Calu3 (cell line): ENCODE measurements at places on chromosomes 13 and 19. TPM values are rescaled to one million over a fixed set of nuclear protein-coding genes. Genes with fewer than 3 reads are reported as not detected.

Gene ZNF491
- 0.24 and 0.92 TPM in 2 replicates for total RNA-seq

DNA sequence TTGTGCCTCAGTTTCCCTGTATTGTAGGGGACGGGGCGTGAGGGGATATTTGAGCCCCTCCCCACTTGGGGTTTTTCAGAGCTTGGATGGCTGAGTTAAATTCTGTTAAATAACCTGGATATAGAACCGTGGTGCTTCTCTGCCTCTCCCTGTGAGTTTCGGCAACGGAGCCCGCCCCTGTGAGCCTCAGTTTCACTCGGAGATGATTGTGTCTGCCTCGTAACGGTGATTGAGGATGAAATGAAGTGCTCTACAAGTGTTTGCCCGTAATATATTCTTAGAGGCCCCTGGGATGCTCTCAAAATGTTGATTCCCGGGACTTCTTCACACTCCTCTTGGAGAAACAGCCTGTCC lies 509 bp downstream of the KXD1 start:
- peak overlapping the region; percentile 81 for H3K4me3 ChIP-seq
- no peak for DNase-seq
- peaks cover 8% of the 10 kb centered on the region for H3K4me1 ChIP-seq
- H3K36me3 ChIP-seq: peaks cover 24% of the 10 kb centered on the region
- peak overlapping the region; percentile 87 for H3K27ac ChIP-seq

DNA sequence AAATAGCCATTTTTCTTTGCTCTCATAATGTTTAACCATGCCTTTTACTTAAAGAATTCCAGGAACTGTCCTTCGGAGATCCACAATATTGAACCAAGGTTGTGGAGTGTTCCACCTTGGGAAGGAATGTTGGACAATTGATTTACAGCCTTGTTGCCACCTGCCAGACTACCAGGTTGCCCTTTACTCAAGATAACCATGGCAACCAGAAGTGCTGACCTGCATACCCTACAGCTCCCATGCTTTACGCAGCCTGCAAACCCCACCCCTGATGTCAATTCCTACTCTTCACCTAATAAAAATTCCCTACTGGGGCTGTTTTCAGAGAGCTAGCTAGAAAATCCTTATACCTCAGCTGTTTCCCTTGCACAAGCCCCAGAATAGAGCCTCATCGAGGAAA lies 151.0 kb upstream of the RXFP2 start:
- H3K36me3 ChIP-seq: no peaks in the 10 kb centered on the region
- H3K27ac ChIP-seq: peak overlapping the region; percentile 61
- no peaks in the 10 kb centered on the region for H3K27me3 ChIP-seq
- H3K4me1 ChIP-seq: peaks cover 18% of the 10 kb centered on the region
- DNase-seq: peak; percentile 35

- no peaks in the 10 kb centered on the region for H3K36me3 ChIP-seq
- DNase-seq: no peak
- H3K4me1 ChIP-seq: no peaks in the 10 kb centered on the region
- no peak overlapping the region for H3K27ac ChIP-seq
- H3K27me3 ChIP-seq: no peaks in the 10 kb centered on the region
Measured at GRCh38 chr13:91594061-91594460, 195.6 kb downstream of the GPC5 start.

Gene IGFL3
- total RNA-seq: not detected in 2 replicates

- no peaks in the 10 kb centered on the region for H3K36me3 ChIP-seq
- DNase-seq: peak; percentile 54
- H3K4me1 ChIP-seq: no peaks in the 10 kb centered on the region
- H3K27ac ChIP-seq: no peak overlapping the region
- no peaks in the 10 kb centered on the region for H3K27me3 ChIP-seq
Measured at GRCh38 chr19:4077800-4078684, 11.3 kb upstream of the ZBTB7A start.

DNA sequence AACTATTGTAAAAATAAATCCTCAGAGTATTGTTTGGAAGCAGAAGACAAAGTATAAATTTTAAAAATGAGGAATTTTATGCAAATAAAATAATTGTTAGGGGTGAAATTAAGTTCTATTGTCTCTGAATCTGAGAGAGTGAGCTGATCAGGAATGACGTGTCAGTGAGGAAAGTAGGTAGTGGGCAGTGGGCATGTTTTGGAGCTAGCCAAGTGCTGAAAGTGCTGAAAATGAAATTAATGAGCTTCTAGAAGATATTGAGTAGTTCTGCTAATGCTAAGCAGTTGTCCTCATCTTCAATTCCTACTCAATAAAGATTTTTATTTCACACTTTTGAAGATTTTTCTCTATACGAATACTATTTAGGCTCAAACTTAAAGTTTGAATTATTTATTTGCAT lies 1167.8 kb upstream of the PCDH20 start:
- DNase-seq: no peak
- no peaks in the 10 kb centered on the region for H3K4me1 ChIP-seq
- no peak overlapping the region for H3K4me3 ChIP-seq
- H3K27me3 ChIP-seq: no peaks in the 10 kb centered on the region

DNA sequence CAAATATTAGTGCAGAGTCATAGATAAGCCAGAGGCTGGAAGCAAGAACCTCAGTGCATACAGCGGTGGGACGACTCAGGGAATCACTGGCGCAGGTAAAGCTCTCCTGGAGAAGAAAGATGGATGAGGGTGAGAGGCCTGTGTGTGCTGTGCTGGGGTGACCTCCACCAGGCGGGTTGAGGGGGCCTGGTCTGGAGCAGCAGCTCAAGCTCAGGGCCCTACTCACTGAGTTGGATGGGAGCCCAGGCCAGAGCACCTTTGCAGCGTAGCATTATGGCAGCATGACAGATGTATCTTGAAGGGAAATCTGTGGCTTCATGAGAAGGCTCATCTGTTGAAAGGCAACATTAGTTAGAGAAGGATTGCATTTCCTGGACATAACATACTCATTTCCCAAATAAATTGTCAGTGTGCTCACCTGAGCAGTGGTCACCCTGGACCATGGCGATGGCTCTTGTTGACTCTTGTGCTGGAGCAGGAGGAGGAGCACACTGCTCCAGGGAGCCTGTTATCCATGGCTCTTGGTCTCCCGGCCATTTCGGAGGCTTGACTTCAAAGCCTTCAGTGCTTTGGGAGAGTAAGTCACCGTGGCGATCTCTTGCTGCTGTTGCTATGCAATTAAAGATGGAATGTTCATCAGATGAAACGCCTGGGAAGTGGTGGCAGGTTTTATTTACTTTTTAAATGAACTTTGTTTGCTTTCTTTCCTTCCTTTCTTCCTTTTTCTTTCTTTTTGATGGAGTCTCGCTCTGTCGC lies 25.0 kb downstream of the HNRNPM start:
- no peak overlapping the region for H3K27ac ChIP-seq
- no peaks in the 10 kb centered on the region for H3K27me3 ChIP-seq
- H3K4me3 ChIP-seq: no peak overlapping the region

Gene KCNN4
- 147 and 152 TPM in 2 replicates for total RNA-seq

DNA sequence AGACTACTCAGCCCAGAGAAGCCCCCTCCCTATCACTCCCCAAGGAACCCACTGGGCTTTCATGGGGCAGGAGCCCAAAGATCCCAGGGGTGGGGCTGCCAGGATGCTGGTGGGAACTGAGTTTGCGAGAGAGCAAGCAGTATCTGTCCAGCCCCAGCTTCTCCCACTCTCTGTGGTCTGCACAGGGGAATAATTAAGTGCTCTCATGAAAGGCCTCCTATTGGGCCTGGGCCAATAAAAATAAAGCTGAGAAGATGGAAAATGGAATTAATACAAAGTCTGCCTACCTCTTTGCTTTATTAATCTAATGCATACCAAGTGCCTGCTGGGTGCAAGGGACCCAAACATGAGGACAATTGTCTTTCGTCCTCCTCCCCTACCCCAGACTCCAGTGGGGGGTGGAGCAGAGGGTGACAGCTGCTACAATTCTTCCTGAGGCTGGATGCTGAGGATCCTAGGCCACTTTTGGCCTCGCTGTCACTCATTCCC lies 5.4 kb downstream of the DDX39A start:
- no peak for DNase-seq
- peaks cover 80% of the 10 kb centered on the region for H3K36me3 ChIP-seq
- H3K27me3 ChIP-seq: no peaks in the 10 kb centered on the region
- no peak overlapping the region for H3K27ac ChIP-seq

GRCh38 chr13:30623392-30623791 lies 5.7 kb downstream of the USPL1 start:
- DNase-seq: no peak
- peaks cover 9% of the 10 kb centered on the region for H3K4me1 ChIP-seq
- no peak overlapping the region for H3K27ac ChIP-seq
- H3K36me3 ChIP-seq: peaks cover 12% of the 10 kb centered on the region
- no peak overlapping the region for H3K4me3 ChIP-seq

DNA sequence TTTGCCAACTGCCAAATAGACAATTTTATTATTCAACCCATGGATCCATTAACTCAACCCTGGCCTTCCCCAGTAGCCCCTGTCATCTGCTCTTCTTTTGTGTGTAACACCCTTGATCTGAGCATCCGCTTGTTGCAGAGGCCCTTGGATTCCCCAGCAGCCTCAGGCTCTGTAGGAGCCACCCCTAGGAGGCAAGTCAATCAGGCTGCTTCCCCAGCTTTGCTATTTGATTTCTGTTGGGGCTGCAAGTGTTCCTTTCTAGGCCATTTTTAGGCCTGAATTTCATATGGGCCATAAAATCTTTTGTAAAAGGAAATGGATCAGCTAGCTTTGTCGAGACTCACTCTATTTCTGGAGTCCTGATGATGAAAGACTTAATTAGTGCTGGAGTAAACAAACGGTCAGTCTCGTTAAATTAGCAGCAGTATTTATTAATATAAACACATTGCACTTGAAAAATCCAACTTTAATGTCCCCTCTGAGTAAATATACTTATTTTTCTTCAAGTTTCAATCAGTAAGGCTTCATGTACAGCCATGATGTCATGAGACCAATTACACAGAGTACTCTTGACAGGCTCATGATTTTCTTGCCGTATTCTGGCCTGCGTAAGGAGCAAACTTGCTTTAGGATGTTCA lies 105.3 kb downstream of the RGCC start:
- no peak overlapping the region for H3K4me3 ChIP-seq
- peaks cover 3% of the 10 kb centered on the region for H3K36me3 ChIP-seq
- H3K27me3 ChIP-seq: no peaks in the 10 kb centered on the region
- DNase-seq: no peak
- peaks cover 16% of the 10 kb centered on the region for H3K4me1 ChIP-seq

DNA sequence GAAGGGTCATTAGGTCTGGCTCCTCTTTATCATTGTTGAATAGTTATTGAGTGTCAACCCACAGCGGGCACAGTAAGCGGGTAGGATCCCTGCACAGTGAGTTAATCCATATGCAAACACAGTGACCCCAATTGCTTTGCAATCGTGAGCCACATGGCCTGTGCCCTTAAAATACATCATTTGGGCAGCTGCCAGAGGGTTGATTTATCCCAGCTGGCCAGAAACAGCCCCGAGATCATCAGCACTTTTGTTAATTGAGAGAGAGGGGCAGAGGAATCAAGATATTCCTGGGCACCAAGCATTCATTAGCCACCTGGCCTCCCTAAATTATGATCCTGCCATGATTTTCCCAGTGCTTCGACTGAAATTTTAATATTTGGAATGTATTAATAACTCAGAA lies 9.8 kb upstream of the CNMD start:
- no peak overlapping the region for H3K4me3 ChIP-seq
- H3K27me3 ChIP-seq: peaks cover 75% of the 10 kb centered on the region
- H3K36me3 ChIP-seq: no peaks in the 10 kb centered on the region

GRCh38 chr13:28967029-28967915 lies 147.1 kb downstream of the MTUS2 start:
- H3K4me3 ChIP-seq: no peak overlapping the region
- no peak for DNase-seq
- no peaks in the 10 kb centered on the region for H3K27me3 ChIP-seq
- H3K4me1 ChIP-seq: no peaks in the 10 kb centered on the region

- H3K27me3 ChIP-seq: no peaks in the 10 kb centered on the region
- no peaks in the 10 kb centered on the region for H3K4me1 ChIP-seq
- H3K36me3 ChIP-seq: no peaks in the 10 kb centered on the region
- H3K4me3 ChIP-seq: no peak overlapping the region
Measured at GRCh38 chr13:59274958-59275727, 888.6 kb downstream of the DIAPH3 start.

Gene ZNF841
- 37.6 and 39.8 TPM in 2 replicates for total RNA-seq

Gene KIRREL2
- 0.17 and 0.26 TPM in 2 replicates for total RNA-seq

Gene GPR183
- total RNA-seq: not detected in 2 replicates

- peaks cover 8% of the 10 kb centered on the region for H3K4me1 ChIP-seq
- no peak for DNase-seq
- no peak overlapping the region for H3K27ac ChIP-seq
- H3K36me3 ChIP-seq: peaks cover 12% of the 10 kb centered on the region
- H3K27me3 ChIP-seq: no peaks in the 10 kb centered on the region
Measured at GRCh38 chr19:3512562-3513228, 6.6 kb downstream of the FZR1 start.

DNA sequence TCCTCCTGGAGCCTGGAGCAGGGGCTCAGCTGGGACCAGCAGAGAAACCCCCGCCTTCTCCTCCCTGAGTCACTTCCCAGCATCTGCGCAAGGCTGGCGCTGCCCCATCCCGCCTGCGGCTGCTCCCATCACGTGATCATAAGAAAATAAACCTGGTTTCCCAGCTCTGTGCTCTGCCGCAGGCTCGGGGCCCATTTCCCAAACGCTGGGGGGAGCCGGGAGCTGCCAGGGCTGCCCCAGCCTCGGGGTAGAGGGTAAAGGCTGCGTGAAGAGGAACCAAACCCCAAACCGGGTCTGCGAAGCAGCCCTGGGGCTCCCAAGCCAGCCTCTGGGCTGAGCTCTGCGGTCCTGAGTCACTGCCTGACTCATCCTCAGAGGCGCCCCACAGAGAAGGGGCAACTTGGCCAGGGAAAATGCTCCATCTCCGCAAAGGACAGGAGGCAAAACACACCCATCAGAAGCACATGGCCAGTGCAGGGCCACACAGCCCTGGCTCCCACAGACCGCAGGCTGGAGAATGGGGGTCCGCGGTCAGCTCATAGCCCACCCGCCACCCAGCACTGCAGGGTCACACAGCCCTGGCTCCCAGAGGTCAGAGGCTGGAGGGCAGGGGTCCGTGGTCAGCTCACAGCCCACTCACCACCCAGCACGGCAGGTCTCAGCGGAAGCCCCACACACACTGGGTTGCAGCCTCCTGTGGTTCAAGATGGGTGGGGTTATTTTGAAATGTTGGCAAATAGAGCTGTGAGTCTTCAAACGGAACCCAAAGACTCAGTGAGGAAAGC lies 67.1 kb downstream of the RASA3 start:
- H3K4me3 ChIP-seq: peak overlapping the region; percentile 51
- no peaks in the 10 kb centered on the region for H3K27me3 ChIP-seq
- peak; percentile 48 for DNase-seq

GRCh38 chr19:18470787-18471186 lies 32.9 kb upstream of the ISYNA1 start:
- no peak for DNase-seq
- H3K27ac ChIP-seq: no peak overlapping the region
- no peaks in the 10 kb centered on the region for H3K27me3 ChIP-seq
- peaks cover 20% of the 10 kb centered on the region for H3K36me3 ChIP-seq
- no peak overlapping the region for H3K4me3 ChIP-seq
